ENCODE measurements at places on chromosomes 3 and 15.

DNA sequence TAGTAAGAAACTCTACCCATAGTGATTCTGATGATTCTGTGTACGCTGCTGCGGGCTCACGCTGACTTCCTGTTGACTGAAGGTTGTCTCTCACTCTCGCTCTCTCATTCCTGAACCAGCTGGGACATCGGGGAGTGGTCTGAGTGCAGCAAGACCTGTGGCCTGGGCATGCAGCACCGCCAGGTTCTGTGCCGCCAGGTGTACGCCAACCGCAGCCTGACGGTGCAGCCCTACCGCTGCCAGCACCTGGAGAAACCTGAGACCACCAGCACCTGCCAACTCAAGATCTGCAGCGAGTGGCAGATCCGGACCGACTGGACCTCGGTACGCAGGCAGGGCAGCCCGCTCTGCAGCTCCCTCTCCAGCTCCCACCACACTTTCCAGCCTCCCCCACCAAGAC is 63.6 kb upstream of the NR2E3 start:
- no peak for DNase-seq

DNA sequence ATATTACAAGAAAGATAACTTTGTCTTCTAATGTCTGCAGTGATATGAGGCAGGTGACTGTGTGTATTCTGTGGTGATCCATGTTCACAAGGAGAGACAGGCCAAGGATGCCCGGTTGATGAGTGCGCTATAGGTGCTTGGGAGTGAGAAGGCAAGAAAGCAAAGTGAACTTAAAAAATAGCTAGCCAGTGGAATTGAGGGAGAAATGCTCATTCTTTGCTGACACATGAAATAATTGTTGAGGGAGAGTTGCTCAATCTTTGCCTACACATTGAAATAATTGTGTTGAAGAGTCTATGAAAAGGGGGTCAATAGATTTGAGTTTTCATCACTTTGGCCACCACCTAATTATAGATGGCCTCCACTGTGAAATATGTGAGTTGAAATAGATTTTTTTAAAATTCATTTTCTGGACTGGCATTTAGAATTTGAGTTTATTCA is 156.3 kb downstream of the LPP start:
- DNase-seq, result no peak

DNA sequence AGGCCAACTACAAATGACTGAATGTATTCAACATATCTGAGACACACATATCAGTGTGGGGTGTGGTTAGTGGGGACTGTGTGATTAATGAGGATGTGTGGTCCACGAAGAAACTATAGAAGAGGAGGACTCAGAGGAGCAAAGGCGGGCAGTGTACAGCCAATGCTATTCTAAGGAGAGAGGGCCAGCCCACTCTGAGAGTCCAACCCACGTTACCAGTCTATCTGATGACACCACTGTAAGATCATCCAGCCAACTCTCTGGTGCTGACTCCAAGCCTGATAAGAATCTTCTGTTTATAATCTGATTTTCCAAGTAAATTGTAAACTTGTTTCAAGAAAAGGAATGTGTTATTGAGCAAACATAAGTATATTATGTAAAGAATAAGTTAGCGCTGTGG is 47.2 kb downstream of the MCF2L2 start:
- no peak for DNase-seq

- DNase-seq, result no peak
Observed at GRCh38 chr3:140769951-140770350, 92.1 kb downstream of the TRIM42 start.

DNA sequence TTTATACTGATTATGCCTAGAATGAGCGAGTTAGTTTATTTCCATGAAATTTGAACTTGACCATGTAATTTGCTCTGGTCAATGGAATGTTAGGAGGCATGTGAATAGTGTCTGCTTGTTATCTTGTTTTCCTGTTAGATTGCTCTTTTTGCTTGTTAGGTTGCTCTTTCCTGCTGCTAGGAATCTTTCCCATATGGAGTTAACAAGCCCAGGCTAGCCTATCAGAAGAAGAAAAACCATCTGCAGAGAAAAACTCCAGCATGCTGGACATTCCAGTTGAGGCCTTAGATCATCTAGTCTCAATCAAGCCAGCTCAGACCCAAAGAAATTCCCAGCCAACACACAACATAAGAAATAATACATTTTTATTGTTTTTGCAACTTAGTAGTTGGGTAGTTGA is 470.2 kb upstream of the AGTR1 start:
- no peak for DNase-seq

- DNase-seq, result no peak
Observed at GRCh38 chr3:117586161-117586560, 876.6 kb downstream of the TUSC7 start.

DNA sequence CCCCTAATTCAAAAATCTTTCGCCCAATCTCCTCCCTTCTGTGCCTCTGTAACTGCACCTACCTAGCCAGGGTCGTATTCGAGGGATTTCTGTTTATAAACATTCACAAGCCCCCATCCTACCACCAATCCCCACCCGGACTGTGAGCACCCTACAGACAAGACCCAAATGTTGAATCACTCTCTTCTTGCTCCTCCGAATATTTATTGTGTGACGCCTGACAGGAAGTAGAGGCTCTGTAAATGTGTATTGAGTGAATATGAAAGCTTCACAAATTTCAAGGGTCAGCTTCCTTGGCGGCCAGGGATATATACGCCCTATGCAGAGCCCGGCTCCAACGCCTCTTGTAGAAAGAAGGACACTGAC is 1.6 kb downstream of the BDH1 start:
- DNase-seq, result no peak

DNA sequence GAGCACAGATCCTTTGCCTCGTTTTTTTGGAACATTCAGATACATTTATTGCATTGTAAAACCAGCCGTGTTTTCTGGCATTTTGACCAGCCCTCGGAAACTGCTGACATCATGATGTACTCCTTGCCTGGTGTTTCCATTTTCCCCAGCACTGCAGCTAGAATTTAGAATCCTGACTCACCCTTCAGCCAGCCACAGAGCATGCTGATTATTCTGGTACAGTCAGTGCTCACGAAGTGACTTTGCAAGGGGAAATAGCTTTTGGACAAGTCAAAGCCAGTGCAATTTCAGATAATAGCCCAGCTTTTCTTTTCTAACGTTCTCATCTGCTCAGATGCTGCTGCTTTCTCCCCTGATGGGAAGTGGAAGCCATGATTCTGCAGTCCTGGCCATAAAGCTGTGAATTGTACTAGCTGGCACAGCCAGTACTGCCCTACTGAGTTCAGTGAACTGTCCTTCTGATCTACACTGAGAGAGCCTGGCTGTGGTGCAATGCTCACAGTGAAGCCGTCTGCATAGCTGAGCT is 12.1 kb upstream of the CNBP start:
- no peak for DNase-seq

DNA sequence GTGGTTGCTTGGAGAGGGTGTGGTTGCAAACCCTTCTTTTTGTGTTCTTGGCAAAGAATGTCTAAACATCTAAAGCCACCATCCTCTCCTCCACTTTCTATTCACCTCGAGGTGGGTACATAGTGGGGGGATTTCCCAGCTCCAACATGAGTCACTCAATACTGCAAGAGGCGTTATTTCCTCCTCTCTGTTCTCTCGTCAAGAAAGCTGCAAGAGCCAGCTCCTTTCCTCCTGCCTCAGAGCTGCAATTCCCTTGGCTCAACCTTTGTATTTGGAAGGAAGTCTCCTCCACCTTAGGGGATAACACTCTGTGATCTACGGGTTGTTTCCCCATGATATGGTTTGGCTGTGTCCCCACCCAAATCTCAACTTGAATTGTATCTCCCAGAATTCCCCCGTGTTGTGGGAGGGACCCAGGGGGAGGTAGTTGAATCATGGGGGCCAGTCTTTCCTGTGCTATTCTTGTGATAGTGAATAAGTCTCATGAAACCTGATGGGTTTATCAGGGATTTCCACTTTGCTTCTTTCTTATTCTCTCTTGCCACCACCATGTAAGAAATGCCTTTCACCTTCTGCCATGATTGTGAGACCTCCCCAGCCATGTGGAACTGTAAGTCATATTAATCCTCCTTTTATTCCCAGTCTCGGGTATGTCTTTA is 138.4 kb downstream of the PLCL2 start:
- no peak for DNase-seq

GRCh38 chr3:59685432-59685831 is 635.6 kb upstream of the CFAP20DC start:
- no peak for DNase-seq

- no peak for DNase-seq
Observed at GRCh38 chr3:38640661-38641452, 8.6 kb downstream of the SCN5A start.

- no peak for DNase-seq
Observed at GRCh38 chr15:70863450-70864218, 9.7 kb upstream of the LARP6 start.

GRCh38 chr3:124401843-124402242 is 328.4 kb upstream of the UMPS start:
- no peak for DNase-seq

GRCh38 chr3:38001456-38002081 is 11.0 kb downstream of the VILL start:
- DNase-seq, result no peak

- no peak for DNase-seq
Observed at GRCh38 chr3:149104484-149104883, 18.2 kb upstream of the HLTF start.

DNA sequence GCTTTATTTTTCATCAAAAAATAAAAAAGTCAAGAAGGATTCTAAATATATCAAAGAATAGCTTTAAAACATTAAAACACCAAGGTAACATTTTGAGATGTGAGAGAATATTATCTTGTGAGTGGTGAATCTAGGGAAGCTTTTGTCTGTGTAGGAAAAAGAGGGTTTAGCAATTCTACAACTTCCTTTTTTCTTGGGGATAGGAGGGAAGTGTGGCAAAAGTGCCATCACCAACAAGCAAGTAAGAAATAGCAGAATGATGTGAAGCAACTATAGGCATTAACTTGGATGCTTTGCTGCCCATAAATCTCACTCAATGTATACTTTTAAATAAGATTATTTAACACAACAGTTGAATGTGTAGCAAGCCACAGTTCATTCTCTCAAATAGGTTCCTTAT is 57.8 kb upstream of the SUCLG2 start:
- DNase-seq, result no peak

- no peak for DNase-seq
Observed at GRCh38 chr3:190213727-190214126, 93.0 kb upstream of the P3H2 start.

- no peak for DNase-seq
Observed at GRCh38 chr15:58410353-58410752, 21.4 kb upstream of the LIPC start.

GRCh38 chr3:42447481-42447880 is 37.1 kb upstream of the LYZL4 start:
- DNase-seq, result no peak

GRCh38 chr3:143506190-143506589 is 342.1 kb downstream of the SLC9A9 start:
- no peak for DNase-seq

DNA sequence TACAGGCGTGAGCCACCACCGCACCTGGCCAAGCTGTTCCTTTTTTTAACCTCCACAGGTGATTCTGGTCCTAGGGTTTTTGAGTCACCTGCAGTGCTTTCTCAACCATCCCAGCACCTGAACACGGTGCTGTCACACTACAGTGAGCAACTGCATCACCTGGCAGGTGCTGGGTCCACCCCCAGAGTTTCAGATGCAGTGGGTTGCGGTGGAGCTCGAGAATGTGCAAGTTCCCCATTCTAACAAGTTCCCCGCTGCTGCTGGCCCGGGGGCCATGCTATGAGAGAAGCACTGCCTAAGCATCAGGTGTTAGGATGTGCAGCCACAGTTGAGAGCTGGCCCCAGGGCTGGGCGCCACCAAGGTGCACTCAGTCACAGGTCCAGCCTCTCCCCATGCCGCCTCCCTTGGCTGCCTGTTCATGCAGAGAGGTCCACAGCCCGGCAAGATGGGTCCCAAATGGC is 18.0 kb downstream of the ISG20 start:
- DNase-seq, result no peak

Data from left renal cortex interstitium (tissue), 4 donors.